ENCODE measurements at places on chromosomes 2 and 18.

DNA sequence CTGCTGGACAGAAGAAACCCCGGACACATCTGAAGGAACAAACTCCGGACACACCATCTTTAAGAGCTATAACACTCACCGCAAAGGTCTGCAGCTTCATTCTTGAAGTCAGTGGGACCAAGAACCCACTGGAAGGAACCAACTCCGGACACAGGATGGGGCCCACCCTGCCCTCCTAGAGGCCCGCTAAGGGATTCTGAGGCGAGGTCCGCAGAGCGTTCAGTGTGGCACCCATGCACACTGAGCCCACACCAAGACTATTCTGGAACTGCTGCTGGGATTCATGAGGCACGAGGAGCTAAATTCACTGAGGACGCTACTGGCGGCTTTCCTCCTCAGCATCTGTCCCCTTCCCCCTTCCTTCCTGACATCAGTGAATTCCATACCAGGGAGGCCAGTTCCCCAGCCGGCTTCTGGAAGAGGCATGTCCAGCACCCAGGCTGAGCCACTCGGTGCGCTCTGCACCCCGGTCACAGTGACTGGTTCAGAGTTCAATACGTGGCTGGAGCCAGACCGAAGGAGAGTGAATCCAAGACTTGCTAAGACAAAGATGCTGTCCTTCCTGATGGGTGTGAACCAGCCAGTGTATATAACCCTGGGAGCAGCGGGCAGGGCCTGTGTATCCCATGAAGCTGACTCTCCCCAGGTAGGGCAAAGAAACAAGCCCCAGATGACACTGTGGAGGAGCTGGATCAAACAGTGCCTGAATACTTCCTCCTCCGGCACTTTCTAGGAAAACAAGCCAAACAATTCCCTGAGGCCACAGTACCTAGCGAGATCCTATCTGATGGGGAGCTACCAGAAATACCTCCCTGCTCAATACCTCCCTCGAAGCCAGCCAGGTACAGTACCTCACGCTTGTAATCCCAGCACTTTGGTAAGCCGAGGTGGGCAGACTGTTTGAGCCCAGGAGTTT is 11.1 kb downstream of the HDAC4 start:
- DNase-seq = no peak

GRCh38 chr2:134621939-134622705 is 96.7 kb downstream of the TMEM163 start:
- no peak for DNase-seq

DNA sequence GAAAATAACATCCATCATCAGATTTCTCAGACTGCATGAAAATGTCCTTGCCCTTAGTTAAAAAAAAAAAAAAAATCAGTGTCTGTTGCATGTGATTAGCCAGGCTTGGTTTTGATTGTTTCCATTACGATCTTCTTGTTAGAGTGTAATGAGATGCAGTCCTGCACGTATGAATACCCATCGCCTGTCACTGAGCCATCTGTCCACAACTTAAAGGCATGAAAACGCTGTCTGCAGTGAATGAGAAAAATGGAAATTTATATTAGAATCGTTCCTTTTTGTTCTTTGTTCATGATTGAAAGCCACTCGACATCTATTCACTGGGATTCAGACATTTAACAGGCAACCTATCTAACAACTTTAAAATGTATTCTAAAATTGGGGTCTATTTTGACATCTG is 521.7 kb upstream of the SPHKAP start:
- no peak for DNase-seq

DNA sequence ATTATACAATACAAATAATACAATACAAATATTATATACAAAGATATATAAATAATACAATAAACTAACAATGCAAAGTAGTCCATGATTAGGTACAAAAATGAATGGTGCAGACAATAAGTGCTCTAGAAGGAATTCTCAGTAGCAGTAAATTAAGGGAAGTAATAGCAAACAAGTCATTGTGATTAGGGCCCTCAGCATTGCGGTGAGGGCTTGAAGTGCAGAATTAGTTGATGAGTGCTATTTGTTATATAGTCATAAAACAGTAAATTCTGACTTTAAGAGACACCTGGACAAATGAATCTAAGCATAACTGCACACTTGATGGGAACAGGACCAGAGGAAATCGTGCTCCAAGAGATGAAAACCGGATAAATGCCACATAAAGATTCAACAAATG is 74.9 kb downstream of the ANKRD44 start:
- DNase-seq = no peak

- no peak for DNase-seq
Measured at GRCh38 chr2:96817882-96818281, 1.8 kb downstream of the CNNM3 start.

DNA sequence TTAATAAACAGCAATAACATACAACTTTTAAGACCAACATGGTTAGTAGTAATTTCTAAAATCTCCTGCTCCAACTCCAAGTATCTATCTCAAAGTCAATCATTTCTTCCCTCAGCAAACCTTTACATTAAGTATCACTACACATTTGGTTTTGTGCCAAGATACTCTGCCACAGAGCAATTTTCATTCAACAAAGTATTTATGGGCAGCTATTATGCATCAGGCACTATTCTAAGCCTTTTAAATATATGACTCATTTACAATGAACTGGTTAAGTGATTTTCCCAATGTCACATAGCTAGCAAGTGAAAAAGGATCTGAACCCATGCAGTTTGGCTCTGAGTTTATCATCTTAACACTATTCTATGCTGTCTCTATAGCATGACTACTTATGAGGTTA is 264.3 kb downstream of the NOL4 start:
- no peak for DNase-seq

DNA sequence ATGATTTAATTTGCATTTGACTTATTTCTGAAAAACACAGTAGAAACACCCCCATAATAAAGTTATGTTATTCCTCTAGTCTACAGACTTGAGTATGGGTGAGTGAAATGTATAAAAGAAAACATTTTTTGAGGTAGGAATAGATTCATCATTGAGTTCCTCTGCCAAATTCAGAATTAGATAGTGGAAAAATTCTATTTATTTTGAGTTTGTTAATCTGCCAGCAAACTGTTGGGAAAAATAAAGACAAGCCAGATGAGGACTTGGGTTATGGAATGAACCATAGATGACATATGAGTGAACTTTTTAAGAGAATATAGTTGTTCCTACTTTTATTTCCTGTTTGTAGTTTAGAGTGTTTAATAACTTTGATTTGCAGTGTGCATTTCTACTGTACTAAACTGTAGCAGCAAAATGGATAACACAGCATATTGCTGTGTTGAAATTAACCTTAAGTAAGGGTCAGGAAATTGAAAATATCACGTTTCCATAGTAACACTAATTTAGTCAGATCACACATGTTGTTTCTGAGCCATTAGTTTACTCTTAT is 35.6 kb upstream of the PNPT1 start:
- DNase-seq = no peak

DNA sequence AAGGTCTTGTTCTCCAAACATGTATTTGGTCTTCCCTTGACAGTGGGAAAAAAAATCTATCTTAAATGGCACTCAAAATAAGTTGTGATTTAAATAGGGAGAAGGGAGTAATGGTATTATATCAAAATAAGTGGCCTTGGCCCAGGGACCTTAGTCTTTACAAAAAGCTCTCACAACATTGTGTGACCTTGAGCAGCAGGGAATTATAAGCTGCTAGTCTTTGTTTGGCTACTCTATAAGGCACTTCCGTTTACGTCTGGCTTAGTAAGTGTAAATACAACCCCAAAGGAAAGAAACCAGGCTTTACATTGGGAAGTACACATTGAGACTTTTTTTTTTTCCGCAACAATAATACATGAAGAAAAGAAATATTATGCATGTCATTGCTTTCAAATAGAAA is 734.0 kb upstream of the LINC00305 start:
- no peak for DNase-seq

- DNase-seq = no peak
Measured at GRCh38 chr18:47842836-47843235, 87.6 kb downstream of the SMAD2 start.

- DNase-seq = no peak
Measured at GRCh38 chr2:20592106-20593071, 58.5 kb downstream of the HS1BP3 start.

DNA sequence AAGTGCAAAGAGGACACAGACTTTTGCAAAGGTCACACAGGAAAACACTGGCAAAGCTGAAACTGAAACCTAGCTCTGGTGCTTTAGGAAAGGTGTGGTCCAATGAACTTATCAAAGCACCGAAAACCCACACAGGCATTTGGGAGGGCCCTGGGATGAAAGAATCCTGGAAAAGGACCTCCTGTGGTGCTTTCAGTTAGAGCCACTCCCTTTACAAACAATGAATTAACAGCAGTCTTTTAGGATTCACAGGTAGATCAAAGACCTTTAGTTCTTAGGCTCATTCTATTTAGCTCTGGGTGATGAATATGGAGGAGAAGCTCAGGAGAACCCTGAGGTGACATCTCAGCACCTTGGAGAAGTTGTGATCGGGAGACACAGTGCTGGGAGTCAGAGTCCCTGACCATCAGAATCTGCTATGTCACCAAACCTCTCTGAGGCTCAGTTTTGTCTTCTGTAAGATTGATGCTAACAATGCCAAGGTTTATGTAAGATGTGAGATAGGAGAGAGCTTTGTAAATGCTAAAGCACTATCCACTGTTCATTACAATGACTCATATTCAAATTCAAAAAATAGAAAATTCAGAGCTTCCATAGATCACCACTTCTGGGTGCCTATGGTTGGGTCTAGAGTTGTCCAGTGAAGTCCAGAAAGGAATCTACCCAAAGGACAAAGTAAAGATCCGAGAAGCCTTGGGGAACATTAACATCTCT is 39.3 kb downstream of the VSNL1 start:
- DNase-seq = no peak

DNA sequence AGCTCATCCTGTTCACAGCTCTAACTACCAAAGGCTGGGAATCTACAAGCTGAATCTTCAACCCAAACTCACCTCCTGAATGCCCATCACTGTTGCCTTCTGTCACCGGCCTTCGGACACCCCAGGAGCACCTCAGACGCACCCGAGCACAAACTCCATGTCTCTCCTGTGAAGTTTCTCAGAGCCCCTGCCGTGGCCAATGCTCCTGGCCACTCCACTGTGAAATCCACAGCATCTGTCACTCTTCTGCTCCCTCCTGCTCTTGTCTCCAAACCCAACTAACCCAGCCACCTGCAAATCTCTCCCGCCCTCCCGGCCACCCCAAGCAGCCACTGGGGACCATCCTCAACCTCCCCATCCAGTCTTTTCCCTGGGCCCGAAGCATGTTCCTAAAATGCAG is 457.9 kb upstream of the SALL3 start:
- no peak for DNase-seq

- no peak for DNase-seq
Measured at GRCh38 chr2:166084301-166084700, 43.5 kb downstream of the SCN1A start.

Measured in putamen (tissue), 1 donor.